ENCODE measurements at places on chromosomes 2 and 18. TPM values are rescaled to one million over a fixed set of nuclear protein-coding genes. Genes with fewer than 3 reads are reported as not detected.

DNA sequence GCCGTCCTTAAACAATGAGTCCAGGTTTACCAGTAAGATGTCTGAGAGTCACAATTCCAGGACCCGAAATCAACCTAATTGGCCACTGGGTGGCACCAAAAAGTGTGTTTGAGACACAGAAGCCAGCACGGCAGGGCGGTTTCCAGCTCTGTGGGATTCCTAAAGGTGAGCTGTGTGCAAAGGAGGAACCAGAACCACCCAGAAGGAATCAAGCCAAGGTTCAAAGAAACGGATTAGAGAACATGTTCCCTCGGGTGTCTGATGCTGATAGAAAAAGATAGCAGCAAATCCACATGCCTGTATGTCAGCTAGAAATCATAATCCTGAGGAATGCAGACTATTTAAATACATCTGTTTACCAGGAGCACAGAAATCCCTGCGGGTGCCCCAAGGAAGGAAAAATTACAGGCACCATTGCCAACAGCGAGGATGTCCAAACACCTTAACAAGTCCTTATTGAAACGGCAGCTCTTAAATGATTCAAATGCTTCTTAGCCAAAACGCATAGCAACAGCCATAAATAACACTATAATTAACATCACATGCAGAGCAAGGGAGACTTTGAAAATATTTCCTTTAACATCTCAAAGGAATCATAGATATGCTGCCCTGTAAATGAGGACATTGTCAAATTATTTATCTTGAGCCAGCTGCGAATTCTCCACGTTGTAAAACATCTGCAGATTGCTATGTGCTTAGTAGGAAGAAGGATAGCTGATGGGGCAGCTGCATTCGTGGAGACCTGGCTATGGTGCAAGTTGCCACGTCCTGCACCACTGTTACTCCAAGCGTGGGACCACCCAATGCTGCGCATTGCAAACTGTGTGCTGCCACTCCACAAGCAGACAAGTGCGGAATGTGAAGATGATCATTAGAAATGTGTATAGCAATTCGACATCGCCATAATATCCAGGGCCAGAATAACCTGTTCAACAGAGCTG is 318.7 kb upstream of the NCKAP5 start:
- no peaks in the 10 kb centered on the region for H3K36me3 ChIP-seq
- no peaks in the 10 kb centered on the region for H3K4me1 ChIP-seq
- DNase-seq, result no peak
- no peak overlapping the region for H3K4me3 ChIP-seq

DNA sequence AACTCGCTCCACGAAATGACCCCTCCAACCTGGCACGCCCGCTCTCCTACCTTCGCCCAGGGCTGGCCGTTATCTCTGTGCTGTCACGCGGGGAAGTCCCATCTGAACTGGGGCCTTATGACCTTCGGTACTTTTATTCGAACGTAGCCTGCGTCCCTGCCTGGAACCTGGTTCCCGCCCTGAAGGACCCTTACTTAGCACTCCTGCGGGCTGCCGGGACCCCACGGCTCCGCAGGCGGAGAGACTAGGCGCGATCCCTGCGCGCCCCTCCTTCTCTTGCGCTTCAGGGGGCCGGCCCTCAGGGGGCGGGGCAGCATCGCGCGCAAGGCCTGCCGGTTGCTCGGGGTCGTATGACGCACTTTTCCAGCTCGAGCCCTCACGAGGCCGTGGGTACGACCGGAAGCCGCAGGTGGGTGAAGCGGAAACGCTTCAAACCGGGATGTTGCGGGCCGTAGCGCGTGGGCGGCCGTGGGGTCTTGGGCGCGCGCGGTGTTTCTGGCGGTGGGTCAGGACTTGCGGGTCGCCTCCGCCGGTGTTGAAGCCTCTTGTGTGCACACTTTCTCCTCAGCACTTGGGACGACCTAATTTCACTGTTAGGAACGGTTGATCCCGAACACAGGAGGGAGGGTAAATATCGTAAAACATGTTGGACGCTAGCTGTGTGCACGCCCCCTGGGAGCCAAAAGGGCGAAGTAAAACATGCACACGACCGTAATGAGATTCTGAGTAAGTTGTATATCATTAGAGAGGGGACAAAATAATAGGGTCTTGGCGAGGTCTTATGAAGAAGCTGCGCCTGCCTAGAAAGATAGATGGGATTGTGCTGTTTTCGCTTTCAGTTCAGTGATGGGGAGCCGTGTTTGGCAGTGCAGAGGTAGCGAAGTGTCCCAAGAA is at the start of the genes LIPT1 and TSGA10:
Gene LIPT1, plus strand, starts transcription at position 325 of the 894 bp plus-strand sequence. CDS start 6,991 bp downstream, outside the sequence.
Gene TSGA10, minus strand, starts transcription at position 300 of the 894 bp plus-strand sequence. CDS start 45,503 bp downstream, outside the sequence.
- H3K4me3 ChIP-seq, result peak within 1 kb of the TSS; percentile 93
- peaks cover 21% of the 10 kb centered on the region for H3K4me1 ChIP-seq
- peak within 1 kb of the TSS; percentile 79 for H3K27ac ChIP-seq
- peaks cover 4% of the 10 kb centered on the region for H3K36me3 ChIP-seq
- H3K27me3 ChIP-seq, result no peaks in the 10 kb centered on the region

- peaks cover 34% of the 10 kb centered on the region for H3K36me3 ChIP-seq
- no peaks in the 10 kb centered on the region for H3K4me1 ChIP-seq
- no peak for DNase-seq
- no peak overlapping the region for H3K27ac ChIP-seq
Measured at GRCh38 chr2:43943809-43944452, 51.9 kb downstream of the LRPPRC start.

Gene SERPINB7
- total RNA-seq, result 0.14 TPM

Gene RGPD4
- not detected for total RNA-seq

Gene CABYR
- 6.1 TPM for total RNA-seq

Measured in thoracic aorta (tissue), 2 donors.